ENCODE measurements at places on chromosomes 3 and 15.

DNA sequence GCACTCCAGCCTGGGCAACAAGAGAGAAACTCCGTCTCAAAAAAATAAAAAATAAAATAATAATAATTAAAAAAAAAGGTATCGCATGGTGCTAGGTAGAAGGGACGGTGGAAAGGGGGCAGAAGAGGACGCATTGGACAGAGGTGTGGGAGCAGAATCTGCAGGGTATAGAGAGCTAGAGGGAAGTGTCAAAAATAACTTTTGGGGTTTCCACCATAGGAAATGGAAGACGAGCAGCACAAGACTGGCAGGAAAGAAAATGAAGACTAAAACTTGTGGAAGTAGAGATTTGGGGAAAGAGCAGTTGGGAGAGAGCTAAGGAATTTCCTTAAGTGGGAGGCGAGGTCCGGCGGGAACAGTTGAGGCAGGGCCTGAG lies 585 bp upstream of the MKRN2 start:
- no peak for DNase-seq

- DNase-seq: no peak
These were observed 258.9 kb downstream of the FHIT start for GRCh38 chr3:60992395-60992794.

- DNase-seq: no peak
These were observed 40.7 kb downstream of the CYP11A1 start for GRCh38 chr15:74326746-74327145.

DNA sequence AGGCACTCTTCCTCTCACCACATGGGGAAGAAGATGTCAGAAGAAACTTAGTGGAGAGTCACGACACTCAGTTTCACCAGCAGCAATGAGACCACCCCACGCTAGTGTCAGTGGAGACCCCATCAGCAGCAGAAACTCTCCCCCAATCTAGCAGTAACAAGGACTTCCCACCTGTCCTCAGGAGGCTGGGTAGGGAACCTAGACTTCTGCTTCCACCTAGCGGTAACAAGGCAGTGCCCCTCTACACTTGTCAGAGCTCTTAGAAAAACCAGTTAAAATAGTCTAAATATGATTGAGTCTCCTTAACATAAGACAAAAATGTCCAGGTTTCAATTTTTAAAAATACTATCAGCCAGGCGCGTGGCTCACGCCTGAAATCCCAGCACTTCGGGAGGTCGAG lies 57.3 kb downstream of the TRAT1 start:
- no peak for DNase-seq

DNA sequence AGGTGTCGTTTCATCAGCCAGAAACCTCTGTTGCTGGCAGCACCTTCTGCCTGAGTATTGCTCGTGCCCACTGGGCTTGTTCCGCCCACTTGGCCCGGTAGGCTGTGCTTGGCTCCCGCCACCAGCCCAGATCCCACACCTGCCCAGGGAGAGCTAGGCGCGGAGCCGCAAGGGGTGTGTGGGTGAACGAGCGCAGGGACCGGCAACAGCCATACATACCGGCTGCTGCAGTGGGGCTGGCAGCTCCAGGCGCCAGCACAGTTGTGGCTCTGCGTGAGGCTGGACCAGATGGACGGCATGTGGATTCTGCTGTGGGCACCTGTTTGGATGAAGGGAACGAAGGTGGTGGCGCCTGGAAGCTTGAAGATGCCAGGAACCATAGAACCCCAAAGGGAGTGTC lies 331.5 kb upstream of the MCTP2 start:
- no peak for DNase-seq

DNA sequence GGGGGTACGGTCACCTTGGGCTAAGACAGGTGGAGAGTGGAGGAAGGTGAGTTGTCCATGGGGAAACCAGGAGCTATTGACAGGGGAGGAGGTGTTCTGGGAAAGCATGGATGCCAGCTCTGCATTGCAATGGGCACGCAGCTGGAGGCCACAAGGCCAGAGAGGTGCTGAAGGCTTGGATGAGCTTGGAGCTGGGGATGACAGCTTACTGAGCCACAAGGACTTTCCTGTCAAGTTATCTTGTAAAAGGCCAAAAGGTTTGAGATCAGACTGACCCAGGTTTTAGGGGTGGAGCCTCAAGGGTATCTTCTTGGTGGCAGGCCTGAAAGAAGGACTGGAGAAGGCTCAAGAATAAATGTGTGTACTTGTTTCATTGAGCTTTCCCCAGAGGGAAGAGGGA lies 115.2 kb downstream of the ASB7 start:
- no peak for DNase-seq

GRCh38 chr15:42453826-42454225 lies 37.1 kb downstream of the ZNF106 start:
- no peak for DNase-seq

DNA sequence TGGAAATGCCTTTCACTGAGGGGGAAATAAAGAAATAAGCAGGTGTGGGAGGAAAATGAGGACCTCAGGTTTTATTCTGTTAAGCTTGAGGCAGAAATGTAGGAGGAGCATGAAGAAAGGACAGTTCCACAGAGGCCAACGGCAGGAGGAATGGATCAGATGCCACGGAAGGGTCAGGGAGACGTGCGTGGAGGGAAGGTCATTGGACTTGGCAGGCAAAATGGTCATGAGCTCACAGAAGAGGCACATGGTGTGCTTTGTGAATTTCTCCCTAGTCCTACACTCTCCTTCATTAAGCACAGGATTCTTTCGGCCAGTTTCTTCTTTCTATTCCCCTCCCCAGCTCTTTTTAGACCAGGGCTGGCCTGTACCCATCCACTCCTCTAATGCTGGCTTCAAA lies 32.5 kb upstream of the THSD4 start:
- no peak for DNase-seq

- DNase-seq: no peak
These were observed 643.1 kb downstream of the ZPLD1 start for GRCh38 chr3:103077910-103078309.

GRCh38 chr15:51634591-51635198 lies 12.1 kb upstream of the DMXL2 start:
- no peak for DNase-seq

- DNase-seq: no peak
These were observed 14.6 kb downstream of the GABPB1 start for GRCh38 chr15:50340416-50340815.

- DNase-seq: no peak
These were observed 82.0 kb upstream of the EPHB3 start for GRCh38 chr3:184479426-184480126.

GRCh38 chr3:152497457-152497856 lies 228.7 kb downstream of the MBNL1 start:
- no peak for DNase-seq

- no peak for DNase-seq
These were observed 23.5 kb downstream of the MYH15 start for GRCh38 chr3:108486941-108487340.

Measured in CD4-positive, alpha-beta T cell treated with Interleukin-4 for 4 hours (primary cell).